ENCODE measurements at places on chromosomes 6 and 20.

- peak; percentile 98 for DNase-seq
Measured at GRCh38 chr20:35320396-35321126, 28.3 kb upstream of the FAM83C start.

- no peak for DNase-seq
Measured at GRCh38 chr6:136866872-136867416, 44.6 kb downstream of the PEX7 start.

DNA sequence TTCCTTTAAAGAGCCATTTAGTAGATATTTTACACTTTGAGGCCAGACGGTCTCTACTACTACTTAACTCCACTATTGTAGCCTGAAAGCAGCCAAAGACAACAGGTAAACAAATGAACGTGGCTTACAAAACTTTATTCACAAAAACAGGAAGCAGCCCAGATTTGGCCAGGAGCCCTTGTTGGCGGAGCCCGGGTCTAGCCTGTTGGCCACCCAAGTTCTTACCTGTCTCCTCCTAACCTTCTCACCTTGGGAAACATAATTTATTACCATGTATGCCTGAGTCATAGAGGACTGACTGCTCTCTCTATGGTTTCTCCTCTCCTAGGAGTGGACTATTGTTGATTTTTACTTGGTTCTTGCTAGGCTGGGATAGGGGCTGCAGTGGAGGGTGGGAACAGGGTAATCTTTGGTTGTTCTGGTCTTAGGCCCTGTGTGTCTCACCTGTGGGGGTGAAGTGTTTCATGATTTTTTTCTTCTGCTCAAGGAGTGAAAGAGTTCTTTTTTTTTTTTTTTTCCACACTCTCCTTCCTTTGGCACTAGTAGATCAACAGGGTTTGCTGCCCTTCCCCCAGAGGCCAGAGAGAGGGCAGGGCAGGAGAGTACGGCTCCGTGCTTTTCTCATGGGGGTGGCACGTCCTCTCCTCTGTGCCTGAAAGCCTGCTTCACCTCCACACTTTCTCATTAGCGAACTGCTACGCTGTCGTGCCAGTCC lies 90.0 kb downstream of the RPP40 start:
- no peak for DNase-seq

GRCh38 chr6:12090714-12091113 lies 78.6 kb downstream of the HIVEP1 start:
- no peak for DNase-seq

DNA sequence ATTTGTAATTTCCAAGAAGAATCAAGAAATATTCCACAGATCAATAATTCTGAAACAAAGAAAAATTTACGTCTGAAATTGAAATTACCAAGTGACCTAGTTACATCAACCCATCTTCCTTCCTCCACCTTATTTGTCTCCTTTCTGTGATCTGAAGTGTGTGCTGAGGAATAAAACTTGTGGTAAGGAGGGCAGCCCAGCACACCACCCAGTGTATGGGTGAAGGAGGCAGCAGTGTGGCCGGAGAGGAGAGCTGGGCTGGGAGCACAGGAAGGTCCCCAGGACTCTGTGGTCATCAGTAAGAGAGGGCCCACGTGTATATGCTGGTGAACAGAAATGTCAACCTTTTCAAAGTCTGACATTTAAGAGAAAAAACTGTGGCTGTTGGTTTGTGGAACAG lies 11.3 kb upstream of the CCR6 start:
- no peak for DNase-seq

GRCh38 chr6:128567029-128567428 lies 46.6 kb upstream of the PTPRK start:
- DNase-seq: peak; percentile 9

GRCh38 chr6:26086211-26086610 lies 1.0 kb upstream of the HFE start:
- DNase-seq: no peak
